ENCODE measurements at places on chromosomes 7 and 10. TPM values are rescaled to one million over a fixed set of nuclear protein-coding genes. Genes with fewer than 3 reads are reported as not detected.

- no peak for DNase-seq
These were observed 1050.9 kb upstream of the C7orf33 start for GRCh38 chr7:147539685-147540084.

The CPA5 gene
- total RNA-seq, result 0.74 TPM

GRCh38 chr7:51224811-51225595, 91.6 kb downstream of the COBL start:
- DNase-seq, result peak; percentile 7

DNA sequence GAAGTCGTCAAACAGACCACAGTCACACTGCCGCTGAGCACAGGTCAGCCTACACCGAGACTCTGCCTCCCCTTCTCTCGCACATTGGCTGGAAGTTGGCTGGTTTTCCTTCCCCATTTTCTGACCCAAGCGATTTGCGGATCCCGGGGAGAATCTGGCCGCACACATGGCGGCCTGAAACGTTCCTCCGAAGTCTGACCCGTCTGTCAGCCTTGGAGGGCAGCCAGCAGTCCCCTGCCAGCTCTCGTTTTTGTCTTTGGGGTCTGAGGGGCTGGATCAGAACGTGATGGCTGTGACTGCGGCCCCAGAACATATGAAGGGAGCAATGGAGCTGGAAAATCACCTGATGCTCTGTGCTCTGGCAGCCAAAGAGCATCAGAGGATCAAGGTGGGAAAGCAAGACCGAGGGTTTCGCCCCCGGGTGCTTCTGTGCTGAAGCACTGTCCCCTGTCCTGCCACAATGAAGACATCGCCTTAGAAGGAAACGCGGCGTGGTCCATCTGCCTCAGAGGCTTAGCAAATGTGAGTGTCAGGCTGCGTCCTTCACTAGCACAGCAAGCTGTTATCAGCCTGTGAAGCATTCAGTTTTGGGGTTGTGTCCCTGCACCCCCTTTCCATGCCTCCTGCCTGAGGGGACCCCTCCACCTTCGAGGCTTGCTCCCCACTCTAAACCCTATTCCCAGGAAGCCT, 119.3 kb upstream of the SHH start:
- DNase-seq, result no peak

DNA sequence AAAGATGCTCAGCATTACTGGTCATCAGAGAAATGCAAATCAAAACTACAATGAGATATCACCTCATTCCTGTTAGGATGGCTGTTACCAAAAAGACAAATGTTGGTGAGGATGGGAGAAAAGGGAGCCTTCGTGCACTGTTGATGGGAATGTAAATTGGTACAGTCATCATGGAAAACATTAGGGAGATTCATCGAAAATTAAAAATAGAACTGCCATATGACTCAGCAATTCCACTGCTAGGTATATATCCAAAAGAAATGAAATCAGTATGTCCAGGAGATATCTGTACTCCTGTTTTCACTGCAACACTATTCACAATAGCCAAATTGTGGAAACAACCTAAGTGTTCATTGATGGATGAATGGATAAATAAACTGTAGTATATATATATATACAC, 228.1 kb downstream of the ACTR3B start:
- no peak for DNase-seq

GRCh38 chr10:35379226-35380137, 43.2 kb downstream of the CCNY start:
- peak; percentile 59 for DNase-seq

- peak; percentile 44 for DNase-seq
These were observed 6.9 kb downstream of the C10orf105 start for GRCh38 chr10:71712572-71713134.

DNA sequence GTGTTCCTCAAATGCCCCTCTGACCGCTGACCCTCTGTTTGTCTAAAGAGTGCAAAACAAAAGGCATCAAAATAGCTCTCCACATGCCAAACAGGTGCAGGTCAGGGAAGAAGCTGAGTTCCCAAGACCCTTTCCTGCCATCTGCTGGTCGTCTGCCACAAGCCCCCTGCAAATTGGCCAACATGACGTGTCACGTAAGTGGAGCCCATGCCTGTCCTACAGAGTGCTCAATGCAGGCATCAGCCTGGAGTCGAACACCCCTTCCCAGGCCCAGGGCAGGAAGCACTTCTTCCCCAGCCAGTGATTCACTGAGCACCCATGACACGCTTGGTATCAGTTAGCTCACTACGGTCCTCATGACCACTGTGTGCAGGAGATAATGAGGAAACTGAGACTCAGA, 14.1 kb downstream of the TMEM72 start:
- DNase-seq, result peak; percentile 59

GRCh38 chr7:126447984-126448383, 804.8 kb downstream of the GRM8 start:
- DNase-seq, result no peak

DNA sequence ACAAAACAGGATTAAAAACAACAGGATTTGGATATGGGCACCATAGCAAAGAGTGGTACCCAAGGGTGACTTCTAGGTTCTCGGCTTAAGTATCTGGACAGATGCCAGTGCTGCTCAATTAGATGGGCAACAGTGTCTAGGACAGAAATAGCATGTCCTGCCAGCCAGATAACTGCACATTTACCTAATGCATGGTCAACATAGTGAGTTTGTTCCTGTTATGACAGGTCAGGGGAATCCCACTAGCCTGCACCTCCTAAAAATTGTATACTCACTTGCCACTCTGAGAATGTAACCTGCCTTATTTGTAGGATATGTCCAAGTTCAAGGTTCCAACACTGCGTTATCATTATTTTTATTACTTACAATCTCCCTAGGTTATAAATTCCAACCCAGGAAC, 471.7 kb downstream of the GRM8 start:
- no peak for DNase-seq

The FOXP2 gene
- total RNA-seq, result not detected

- no peak for DNase-seq
These were observed 139.2 kb downstream of the FAM53B start for GRCh38 chr10:124605001-124605370.

The OR2A1 gene
- total RNA-seq, result not detected

The MAGI2 gene
- total RNA-seq, result 0.07 TPM

GRCh38 chr10:13712837-13713581, 126.2 kb downstream of the PRPF18 start:
- peak; percentile 38 for DNase-seq

DNA sequence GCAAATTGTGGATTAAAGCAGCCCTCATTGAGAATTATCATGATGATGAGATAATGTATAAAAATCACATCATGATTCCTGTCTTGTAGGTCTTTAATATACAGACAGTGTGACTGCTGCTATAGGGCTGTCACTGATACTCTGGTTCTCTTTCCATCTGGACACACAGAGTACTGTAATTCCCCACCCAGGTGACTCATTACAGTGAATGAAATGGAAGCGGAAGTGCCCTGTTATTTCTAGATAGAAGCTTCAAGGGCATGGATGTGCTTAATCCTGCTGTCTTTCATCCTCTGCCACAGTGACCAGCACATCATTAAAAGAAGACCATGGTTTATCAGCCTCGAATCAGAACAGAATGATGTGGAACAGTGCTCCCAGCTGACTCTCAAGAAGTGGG, 1234.0 kb downstream of the SORCS3 start:
- DNase-seq, result no peak

DNA sequence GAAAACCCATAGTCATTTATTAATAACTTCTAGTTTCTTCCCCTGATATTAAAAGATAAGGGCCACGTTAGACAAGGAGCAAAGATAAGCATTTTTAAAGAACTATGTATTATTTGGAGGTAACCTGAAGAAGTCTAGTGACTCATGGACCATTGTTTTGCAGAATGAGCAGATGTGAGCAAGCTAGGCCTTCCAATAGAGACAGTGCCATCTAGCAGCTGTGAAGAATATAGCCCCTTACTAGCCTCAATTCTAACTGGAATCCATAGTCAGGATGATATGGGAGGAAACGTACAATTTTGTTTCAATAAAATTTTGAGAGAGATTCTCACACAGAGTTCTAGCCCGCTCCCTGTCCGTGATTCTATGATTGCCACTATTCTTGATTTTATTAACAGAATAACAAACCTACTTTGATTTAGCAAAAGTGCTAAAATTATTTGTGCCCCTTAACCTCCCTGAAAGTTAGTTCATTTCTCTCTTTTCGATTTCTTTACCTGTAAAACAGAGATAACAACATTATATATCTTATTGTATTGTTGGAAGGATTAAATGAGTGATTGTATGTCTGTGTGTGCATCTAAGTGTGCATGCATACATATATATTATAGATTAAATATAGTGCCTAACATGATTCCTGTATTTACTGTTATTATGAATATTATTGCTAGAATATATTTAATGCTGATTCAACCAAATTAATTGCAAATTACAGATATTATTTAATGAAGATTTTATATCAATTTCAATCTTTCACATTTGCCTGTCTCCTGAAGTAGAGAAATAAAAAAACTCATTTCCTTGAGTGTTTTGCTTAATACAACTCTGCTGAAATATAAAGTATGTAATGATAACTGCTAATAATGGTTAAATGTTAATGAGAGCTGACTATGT, 22.7 kb downstream of the FAM237B start:
- no peak for DNase-seq

DNA sequence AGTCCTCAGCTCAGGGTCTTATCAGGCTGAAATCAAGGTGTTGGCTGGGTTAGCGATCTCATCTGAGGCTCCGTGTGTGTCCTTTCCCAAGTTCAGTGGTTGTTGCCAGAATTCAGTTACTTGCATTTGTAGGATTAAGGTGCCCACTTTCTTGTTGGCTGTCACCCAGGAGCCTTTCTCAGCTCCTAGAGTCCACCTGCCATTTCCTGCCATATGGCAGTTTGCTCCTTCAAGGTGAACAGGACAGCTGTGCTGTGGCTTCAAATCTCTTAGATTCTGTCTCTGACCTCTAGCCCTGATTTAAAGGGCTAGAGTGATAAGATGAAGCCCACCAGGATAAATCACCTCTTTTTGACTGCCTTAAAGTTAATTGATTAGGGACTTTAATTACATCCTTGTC, 1.0 kb upstream of the HIF1AN start:
- no peak for DNase-seq

The PLEKHA8 gene
- 10.1 TPM for total RNA-seq

The FAM221A gene
- 10.0 TPM for total RNA-seq

The GPER1 gene
- not detected for total RNA-seq

The SPAM1 gene
- total RNA-seq, result not detected

DNA sequence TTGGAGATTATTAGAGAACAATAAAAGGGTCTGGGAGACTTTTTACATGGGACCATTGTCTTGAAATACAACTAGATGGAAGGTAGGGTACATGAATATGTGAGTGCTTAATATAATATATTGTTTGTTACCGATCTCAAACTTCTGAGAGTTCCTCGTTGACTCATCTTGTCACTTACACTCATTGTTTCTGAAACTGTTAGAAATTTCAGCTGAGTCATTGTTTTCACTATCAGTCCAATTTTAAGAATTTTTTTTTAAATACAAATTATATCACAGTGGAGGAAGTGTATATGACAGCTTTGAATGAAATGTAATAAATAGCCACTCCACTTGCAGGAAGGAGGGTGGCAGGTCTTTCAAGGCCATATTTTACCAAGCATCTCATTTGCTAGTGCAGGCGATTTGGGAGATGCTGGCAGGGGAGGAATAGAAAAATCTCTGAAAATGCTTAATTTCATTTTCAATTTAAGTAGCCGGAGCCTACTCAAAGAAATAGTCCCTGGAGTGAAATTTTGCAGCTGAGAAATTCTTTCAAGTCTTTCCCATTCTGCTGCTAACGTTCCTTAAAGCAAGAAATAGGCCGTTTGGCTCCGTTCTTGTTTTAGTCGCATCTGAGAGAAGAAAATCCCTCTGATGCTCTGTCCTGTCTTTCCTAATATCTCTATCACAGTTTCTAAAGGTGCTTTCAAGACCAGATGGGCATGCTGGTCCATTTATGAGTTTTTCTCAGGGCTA, 1404.2 kb upstream of the CELF2 start:
- no peak for DNase-seq

- DNase-seq, result peak; percentile 29
These were observed 28.1 kb upstream of the LRRC4 start for GRCh38 chr7:128059143-128059988.

The CYP2C19 gene
- total RNA-seq, result 0.12 TPM

The MBL2 gene
- total RNA-seq, result not detected

The ELMO1 gene
- total RNA-seq, result 129 TPM

The EPO gene
- not detected for total RNA-seq

DNA sequence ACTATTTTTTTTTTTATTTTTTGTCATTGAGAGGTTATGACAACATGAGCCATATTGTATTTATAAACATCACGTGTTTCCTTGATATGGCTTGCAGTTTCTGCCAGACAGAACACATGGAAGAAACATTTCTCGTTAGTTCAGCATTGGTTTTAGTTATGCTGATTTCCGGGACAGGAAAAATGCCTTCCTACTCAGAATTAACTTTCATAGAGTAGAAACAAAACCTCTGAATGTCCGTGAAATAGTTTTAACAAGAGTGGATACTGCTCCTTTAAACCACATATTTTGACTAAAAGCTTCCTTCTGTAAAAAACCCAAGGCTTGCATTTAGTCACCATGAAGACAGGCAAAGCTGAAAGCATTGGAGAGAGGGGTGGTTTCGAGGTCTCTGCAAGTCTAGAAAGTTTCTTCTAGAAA, 240.4 kb downstream of the KIAA1217 start:
- DNase-seq, result no peak

The SAMD9L gene
- 7.3 TPM for total RNA-seq

- no peak for DNase-seq
These were observed 2.4 kb downstream of the GNG11 start for GRCh38 chr7:93923942-93924341.

The FANK1 gene
- 0.38 TPM for total RNA-seq

- no peak for DNase-seq
These were observed 426.4 kb downstream of the TYW1 start for GRCh38 chr7:67423065-67423464.

GRCh38 chr7:6475433-6476186, 27.9 kb upstream of the DAGLB start:
- DNase-seq, result no peak

DNA sequence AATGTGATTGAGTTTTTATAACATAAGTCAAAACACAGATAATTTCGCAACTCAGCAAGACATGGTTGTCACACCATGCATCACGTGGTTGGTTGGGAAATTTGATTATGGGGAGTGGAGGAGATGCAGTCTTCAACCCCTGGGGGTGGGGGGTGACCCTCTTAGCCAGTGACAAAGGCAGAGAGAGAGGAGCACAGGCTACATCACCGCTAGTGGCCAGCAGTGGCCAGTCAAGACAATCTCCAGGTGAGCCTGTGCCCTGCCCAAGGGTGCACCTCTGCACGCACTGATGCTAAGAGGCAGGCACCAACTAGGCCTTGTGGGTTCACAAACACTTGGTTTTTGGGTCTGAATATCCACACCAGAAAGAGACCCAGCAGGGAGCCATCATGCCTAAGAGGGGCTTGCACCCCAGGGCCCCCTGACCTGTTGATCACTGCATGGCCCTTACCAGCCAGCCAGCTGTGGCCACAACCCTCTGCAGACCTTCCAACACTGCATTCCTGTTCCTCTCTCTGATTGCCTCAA, 244.4 kb downstream of the FANK1 start:
- DNase-seq, result no peak

- DNase-seq, result no peak
These were observed 207.1 kb downstream of the TEX36 start for GRCh38 chr10:125475815-125476214.

The H2BK1 gene
- total RNA-seq, result not detected

The ADCYAP1R1 gene
- not detected for total RNA-seq

The ASAH2 gene
- 4.1 TPM for total RNA-seq

All from activated naive CD4-positive, alpha-beta T cell treated with anti-CD3 and anti-CD28 coated beads for 36 hours (primary cell).